Mammary microvascular endothelial cell (primary cell): ENCODE measurements at places on chromosomes 4 and X. TPM values are rescaled to one million over a fixed set of nuclear protein-coding genes. Genes with fewer than 3 reads are reported as not detected.

The RPGR gene
- 11.9 and 13.5 TPM in 2 replicates for total RNA-seq

The CCSER1 gene
- 0.07 TPM in 1 of 2 replicates, not detected in the other for total RNA-seq

The NAP1L5 gene
- total RNA-seq, result 6.5 and 6.6 TPM in 2 replicates

The CCNB3 gene
- 0.10 and 0.20 TPM in 2 replicates for total RNA-seq

The CENPVL2 gene
- not detected in 2 replicates for total RNA-seq

The CD40LG gene
- total RNA-seq, result not detected in 2 replicates
